NCI-H524 (cell line): ENCODE measurements at places on chromosomes 2 and 18.

DNA sequence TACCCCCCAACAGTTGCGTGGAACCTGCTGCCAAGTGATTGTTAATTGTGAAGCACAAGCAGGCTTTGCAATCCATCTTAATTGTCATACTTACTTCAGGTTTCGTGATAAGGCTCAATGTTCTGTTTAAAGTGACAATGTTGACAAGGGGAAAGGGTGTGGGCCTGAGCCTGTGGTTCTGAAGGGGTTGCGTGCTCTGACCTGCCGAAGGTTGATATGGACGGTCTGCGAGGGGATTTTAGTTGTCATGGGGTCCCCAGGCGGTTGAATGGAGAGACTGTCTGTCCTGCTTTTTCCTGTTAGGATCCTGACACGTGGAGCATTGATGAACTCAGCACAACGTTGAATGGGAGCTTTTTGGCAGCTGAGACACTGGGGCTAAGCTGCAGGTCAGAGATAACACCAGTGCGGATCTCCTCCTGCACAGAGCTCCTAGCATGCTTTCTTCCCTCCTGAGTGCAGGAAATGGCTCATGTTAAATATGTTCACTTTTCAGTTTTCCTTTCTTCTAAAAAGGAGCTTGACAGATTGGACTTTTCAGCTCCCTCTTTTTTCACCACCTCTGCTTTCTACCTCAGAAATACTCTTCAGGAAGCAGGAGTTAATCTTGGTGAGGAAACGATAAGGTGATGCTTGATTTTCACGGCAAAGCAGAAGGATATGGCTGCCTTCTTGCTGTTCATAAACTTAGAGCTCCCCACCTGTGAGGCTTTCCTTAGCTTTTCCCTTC is 62.9 kb upstream of the ZEB2 start:
- DNase-seq, result peak; percentile 45

GRCh38 chr2:189514104-189514503 is 66.5 kb downstream of the SLC40A1 start:
- DNase-seq, result no peak

DNA sequence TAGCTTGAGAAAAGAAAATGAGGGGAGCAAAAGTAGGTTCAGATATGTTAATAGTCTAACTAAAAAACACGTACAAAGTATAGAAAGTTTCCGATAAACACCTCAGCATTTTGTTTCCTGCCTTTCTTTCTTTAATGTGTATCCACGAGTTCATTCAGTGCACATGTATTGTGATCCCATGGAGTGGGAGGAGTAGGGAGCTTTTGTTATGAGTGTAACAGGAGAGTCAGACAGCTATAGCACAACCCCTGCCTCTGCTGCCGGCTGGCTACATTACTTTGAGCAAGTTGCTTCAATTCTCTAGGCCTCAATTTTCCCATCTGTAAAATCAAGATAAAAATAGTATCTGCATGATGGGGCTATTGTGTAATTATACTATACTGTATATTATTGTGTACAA is 249.2 kb upstream of the FIGN start:
- no peak for DNase-seq

- no peak for DNase-seq
These were observed 46.3 kb downstream of the TANK start for GRCh38 chr2:161206471-161207032.

DNA sequence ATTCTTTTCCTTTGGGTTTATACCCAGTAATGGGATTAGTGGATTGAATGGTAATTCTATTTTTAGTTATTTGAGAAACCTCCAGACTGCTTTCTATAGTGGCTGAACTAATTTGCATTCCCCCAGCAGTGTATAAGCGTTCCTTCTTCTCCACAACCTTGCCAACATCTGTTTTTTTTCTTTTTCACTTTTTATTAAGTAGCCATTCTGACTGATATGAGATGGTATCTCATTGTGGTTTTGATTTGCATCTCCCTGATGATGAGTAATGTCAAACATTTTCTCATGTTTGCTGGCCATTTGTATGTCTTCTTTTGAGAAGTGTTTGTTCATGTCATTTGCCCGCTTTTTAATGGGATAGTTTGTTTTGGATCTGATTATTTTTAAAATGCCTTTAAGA is 64.1 kb upstream of the MEIS1 start:
- no peak for DNase-seq
